ENCODE measurements at places on chromosomes 7 and 10.

GRCh38 chr10:83310688-83311087 is 828.6 kb upstream of the GHITM start:
- no peak for DNase-seq

DNA sequence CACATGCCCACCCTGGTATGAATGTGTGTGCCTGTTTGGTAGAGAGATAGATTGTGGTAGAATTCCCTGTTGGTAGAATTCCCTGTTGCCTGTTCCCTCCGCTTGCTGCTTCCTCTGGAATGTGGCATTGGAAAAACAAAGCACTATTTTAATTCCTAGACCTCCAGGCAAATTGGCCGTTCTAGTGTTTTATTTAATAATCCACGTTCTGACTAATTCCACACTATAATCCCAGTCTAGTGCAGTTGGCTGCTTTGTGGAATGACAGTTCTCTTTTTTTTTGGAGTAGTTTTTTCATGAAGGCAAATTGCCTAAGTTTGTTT is 2.0 kb downstream of the HECW1 start:
- DNase-seq: no peak

- DNase-seq: no peak
Observed at GRCh38 chr7:55962014-55962413, 2.4 kb upstream of the NIPSNAP2 start.

DNA sequence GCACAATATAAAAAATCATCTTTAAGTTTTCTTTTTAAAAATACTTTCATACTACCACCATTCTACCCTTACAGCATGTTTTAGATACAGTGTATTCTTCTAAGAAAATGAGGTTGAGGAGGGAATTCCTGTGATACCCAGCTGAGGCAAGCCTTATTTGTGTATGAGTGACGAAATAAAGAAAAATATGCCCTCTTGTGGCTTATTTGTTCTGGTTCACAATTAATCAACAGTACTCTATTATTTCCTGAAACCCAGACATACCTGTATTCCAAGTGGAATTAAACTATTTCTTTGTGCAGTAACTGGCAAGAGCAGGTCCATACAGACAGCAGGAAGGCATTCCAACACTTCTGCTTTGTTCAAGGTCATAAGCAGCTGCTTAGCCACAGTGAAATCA is 4.5 kb upstream of the SEMA3D start:
- DNase-seq: no peak

DNA sequence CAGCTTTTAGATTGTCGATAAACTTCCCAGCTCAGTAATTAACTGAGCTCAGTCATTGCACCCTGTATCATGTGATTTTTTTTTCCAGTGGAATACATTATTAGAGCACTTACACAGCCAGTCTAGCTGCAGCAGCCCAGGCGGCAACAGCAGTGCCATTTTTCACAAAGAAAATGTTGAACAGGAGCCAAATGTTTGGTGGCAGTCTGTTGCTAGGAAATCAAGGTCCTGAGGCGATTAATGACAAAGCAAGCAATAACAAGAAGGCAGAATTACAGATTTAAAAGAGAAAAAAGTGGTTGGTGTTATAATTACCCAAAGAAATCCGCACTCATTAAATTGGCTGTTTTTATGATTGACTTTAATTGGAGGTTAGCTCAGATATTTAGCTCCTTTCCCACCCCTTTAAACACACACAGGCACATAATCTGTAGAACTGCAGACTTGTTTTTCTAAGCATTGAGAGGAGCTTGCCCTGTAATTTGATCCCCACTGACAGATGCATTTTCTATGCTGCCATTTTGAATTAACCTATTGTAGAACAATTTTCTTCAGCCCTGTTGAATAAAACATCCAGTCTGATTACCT is 267.4 kb downstream of the ADK start:
- no peak for DNase-seq

DNA sequence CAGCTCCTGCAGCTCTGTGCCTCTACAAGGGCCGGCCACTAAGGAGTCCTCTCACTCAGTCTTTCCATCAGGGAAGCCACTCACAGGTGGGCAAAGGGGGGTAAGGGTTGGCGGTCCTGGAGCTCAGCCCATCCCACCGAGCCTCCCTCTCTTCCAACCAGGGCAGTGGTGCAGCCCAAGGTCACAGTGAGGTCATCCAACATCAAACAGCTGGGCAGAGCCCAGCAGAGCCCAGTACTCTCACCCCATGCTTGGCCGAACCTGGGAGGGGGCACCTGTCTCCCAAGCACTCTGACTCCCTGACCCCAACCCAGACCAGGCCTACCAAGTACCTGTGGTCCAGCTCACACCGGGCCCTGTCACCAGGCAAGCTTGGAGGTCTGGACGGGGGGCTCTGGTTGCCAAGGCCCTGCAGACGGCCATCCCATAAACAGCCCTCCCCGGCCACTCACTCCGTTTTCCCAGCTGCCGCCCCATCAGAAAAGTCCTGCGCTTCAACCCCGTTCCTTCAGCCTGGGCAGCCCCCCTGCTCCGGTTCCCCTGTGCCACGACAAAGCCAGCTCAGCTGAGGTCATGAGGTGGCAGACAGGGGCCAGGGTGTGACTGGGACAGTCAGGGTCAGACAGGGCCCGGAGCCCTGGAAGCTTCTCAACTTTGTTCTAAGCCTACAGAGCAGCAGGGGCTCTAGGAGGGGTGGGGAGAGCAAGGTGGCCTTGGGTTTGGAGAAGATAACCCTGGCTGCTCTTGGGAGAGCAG is 27.5 kb downstream of the PDGFA start:
- DNase-seq: no peak

- no peak for DNase-seq
Observed at GRCh38 chr10:71359364-71360046, 37.2 kb upstream of the CDH23 start.

All from activated naive CD4-positive, alpha-beta T cell treated with Interleukin-2 at 50 U/mL for 16 hours (primary cell).